ENCODE measurements at places on chromosomes 12 and 14. TPM values are rescaled to one million over a fixed set of nuclear protein-coding genes. Genes with fewer than 3 reads are reported as not detected.

The TSHR gene
- not detected for total RNA-seq

The MMP14 gene
- 182 TPM for total RNA-seq

The CNTN1 gene
- 16.1 TPM for total RNA-seq

The ITFG2 gene
- total RNA-seq = 38.4 TPM

The NKX2-1 gene
- not detected for total RNA-seq

The CLEC2D gene
- total RNA-seq = 30.8 TPM

The POLE2 gene
- 9.1 TPM for total RNA-seq

The FSCB gene
- total RNA-seq = 1.2 TPM

The KLRD1 gene
- 13.0 TPM for total RNA-seq

The ZNF385A gene
- 19.0 TPM for total RNA-seq

The GPRC5A gene
- 123 TPM for total RNA-seq

The HOXC12 gene
- total RNA-seq = not detected

The KIAA0586 gene
- 18.0 TPM for total RNA-seq

The TTC6 gene
- total RNA-seq = 0.14 TPM

The SLC17A8 gene
- total RNA-seq = not detected

The SMCO2 gene
- not detected for total RNA-seq

The BTG1 gene
- total RNA-seq = 31.7 TPM

The NUMB gene
- total RNA-seq = 37.0 TPM

The ETFRF1 gene
- total RNA-seq = 21.8 TPM

The LRRK2 gene
- 28.8 TPM for total RNA-seq

The POP5 gene
- 42.4 TPM for total RNA-seq

The DLST gene
- 68.6 TPM for total RNA-seq

The C14orf180 gene
- 5.1 TPM for total RNA-seq

The GLIPR1L1 gene
- total RNA-seq = not detected

The GCN1 gene
- 91.5 TPM for total RNA-seq

The CD4 gene
- total RNA-seq = 22.3 TPM

The DYNC1H1 gene
- total RNA-seq = 517 TPM

The NTN4 gene
- total RNA-seq = 79.2 TPM

The RASSF9 gene
- 3.2 TPM for total RNA-seq

The LTB4R2 gene
- 15.2 TPM for total RNA-seq

The OR4Q2 gene
- not detected for total RNA-seq

The SLC16A7 gene
- total RNA-seq = 175 TPM

The P2RX2 gene
- total RNA-seq = not detected

The ABCD4 gene
- 62.4 TPM for total RNA-seq

The VDR gene
- 10.3 TPM for total RNA-seq

The C14orf132 gene
- 37.5 TPM for total RNA-seq

The CMA1 gene
- not detected for total RNA-seq

The WDHD1 gene
- total RNA-seq = 1.8 TPM

The SDSL gene
- 3.5 TPM for total RNA-seq

The FOXN4 gene
- total RNA-seq = not detected
